ENCODE measurements at places on chromosomes 1 and 21.

- no peak for DNase-seq
- no peaks in the 10 kb centered on the region for H3K4me1 ChIP-seq
- H3K4me3 ChIP-seq, result no peak overlapping the region
- H3K27me3 ChIP-seq, result peaks cover 7% of the 10 kb centered on the region
These were observed 290.5 kb downstream of the OMA1 start for GRCh38 chr1:58256041-58256440.

- no peaks in the 10 kb centered on the region for H3K36me3 ChIP-seq
- peaks cover 2% of the 10 kb centered on the region for H3K27me3 ChIP-seq
- H3K27ac ChIP-seq, result no peak overlapping the region
- no peak for DNase-seq
- H3K4me3 ChIP-seq, result no peak overlapping the region
These were observed 6.6 kb upstream of the TMEM52 start for GRCh38 chr1:1925437-1926345.

DNA sequence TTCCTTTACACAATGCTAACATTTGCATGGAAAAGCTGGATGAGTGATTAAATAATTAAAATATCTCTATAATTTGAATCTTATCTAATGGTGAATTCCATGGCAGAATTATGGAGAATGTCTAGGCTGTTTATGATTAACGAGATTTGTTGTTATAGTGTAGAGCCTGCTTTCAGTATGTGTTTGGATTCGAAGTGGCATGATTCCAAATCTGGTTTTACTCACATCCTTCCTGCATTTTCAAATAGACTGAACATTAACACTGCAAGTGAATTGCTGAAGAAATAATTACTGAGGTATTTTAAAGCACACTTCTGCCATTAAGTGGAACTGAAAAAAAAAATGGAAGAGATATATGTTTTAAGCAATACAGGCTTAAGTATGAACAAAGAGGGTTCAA, 5.1 kb upstream of the NEK7 start:
- peaks cover 3% of the 10 kb centered on the region for H3K4me1 ChIP-seq
- no peaks in the 10 kb centered on the region for H3K36me3 ChIP-seq
- no peak for DNase-seq
- H3K4me3 ChIP-seq, result no peak overlapping the region
- no peaks in the 10 kb centered on the region for H3K27me3 ChIP-seq

DNA sequence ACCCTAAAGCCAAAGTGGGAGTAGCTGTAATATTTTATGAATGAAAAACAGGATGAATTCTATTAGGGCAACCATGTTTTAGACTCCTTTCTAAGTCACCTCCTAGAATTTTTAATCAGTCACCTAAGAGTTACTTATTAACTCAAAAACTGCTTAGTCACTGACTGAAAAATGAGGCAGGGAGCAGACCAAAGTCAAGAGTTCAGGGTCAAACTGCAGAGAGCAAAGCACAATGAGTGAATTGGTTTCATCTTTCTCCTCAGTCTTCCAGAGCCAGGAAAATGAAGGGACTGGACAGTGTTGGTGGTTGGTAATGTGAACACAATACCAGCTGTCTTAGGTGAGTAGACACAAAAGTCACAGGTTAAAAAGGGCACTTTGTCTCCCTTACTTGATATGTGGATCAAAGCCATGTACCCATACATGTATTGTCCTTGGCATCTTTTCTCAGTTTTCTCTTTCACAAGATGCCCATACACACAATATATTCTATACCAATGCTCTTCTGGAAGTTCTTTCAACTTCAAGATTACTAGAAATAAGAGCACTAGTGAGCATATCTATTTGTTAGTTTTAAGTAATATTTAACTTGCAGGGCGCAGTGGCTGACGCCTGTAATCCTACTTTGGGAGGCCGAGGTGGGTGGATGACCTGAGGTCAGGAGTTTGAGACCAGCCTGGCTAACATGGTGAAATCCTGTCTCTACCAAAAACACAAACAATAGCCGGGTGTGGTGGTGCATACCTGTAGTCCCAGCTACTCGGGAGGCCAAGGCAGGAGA, 42.2 kb downstream of the ATP1B1 start:
- no peak for DNase-seq
- H3K36me3 ChIP-seq, result no peaks in the 10 kb centered on the region
- H3K27ac ChIP-seq, result no peak overlapping the region
- H3K4me3 ChIP-seq, result no peak overlapping the region
- H3K27me3 ChIP-seq, result no peaks in the 10 kb centered on the region

GRCh38 chr1:108016451-108016920, 51.5 kb upstream of the VAV3 start:
- no peak overlapping the region for H3K4me3 ChIP-seq
- no peaks in the 10 kb centered on the region for H3K27me3 ChIP-seq
- H3K4me1 ChIP-seq, result no peaks in the 10 kb centered on the region
- no peaks in the 10 kb centered on the region for H3K36me3 ChIP-seq
- H3K27ac ChIP-seq, result no peak overlapping the region
- DNase-seq, result no peak

DNA sequence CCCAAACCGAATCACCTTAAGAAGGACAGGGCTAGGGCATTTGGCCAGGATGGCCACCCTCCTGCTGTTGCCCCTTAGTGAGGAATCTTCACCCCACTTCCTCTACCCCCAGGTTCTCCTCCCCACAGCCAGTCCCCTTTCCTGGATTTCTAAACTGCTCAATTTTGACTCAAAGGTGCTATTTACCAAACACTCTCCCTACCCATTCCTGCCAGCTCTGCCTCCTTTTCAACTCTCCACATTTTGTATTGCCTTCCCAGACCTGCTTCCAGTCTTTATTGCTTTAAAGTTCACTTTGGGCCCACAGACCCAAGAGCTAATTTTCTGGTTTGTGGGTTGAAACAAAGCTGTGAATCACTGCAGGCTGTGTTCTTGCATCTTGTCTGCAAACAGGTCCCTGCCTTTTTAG, 3.6 kb downstream of the BTG2 start:
- no peaks in the 10 kb centered on the region for H3K27me3 ChIP-seq
- peaks cover 40% of the 10 kb centered on the region for H3K4me1 ChIP-seq
- H3K36me3 ChIP-seq, result peaks cover 40% of the 10 kb centered on the region
- DNase-seq, result no peak

DNA sequence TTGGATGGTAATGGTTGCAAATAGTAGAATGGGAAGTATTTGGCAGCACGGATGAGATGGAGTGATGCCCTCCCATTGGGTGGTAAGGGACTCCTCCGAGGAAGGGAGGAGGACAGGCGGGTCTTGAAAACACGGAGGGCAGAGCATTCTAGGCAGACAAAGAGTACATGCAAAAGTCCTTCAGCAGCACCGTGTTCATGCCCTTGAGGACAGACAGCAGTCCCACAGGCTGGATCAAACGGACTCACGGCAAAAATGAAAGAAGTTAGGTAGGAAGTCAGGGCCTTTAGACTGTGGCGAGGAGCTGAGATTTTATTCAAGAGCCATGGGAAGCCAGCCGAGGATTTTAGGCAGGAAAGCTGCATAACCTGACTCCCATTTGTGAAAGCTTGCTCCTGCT, 253.9 kb downstream of the RHOU start:
- no peak for DNase-seq
- no peak overlapping the region for H3K27ac ChIP-seq
- peaks cover 50% of the 10 kb centered on the region for H3K4me1 ChIP-seq
- no peaks in the 10 kb centered on the region for H3K27me3 ChIP-seq

DNA sequence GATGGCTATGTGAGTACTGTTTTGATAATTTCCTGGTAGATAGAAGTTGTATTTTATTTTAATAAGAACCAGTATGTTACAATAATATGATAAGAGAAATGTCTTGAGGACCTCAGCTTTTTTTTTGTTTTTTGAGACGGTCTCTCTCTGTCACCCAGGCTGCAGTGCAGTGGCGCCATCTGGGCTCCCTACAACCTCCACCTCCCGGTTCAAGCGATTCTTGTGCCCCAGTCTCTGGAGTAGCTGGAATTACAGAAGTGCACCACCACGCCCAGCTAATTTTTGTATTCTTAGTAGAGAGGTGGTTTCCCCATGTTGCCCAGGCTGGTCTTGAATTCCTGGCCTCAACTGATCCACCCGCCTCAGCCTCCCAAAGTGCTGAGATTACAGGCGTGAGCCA, 968.1 kb upstream of the ADGRL4 start:
- no peaks in the 10 kb centered on the region for H3K36me3 ChIP-seq
- DNase-seq, result no peak
- H3K4me3 ChIP-seq, result no peak overlapping the region
- no peak overlapping the region for H3K27ac ChIP-seq
- H3K4me1 ChIP-seq, result no peaks in the 10 kb centered on the region

DNA sequence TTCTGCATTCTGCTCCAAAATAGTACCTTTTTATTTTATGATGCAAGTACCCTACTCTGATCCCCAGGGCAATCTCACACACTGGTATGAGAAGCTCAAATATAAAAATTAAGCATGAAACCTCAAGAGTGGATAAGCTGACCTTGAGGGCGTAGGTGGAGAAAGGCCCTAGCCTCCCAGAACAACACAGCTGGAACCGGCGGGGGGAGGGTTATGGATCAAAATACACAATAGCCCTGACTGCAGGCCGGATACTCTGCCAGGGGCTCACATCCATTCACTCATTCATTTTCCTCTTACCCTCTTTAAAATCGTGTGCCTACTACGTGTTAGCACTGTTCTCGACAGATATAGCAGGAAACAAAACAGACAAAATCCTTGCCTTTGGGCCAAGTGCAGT, 32.8 kb upstream of the ECE1 start:
- no peaks in the 10 kb centered on the region for H3K27me3 ChIP-seq
- H3K36me3 ChIP-seq, result no peaks in the 10 kb centered on the region
- peak overlapping the region; percentile 59 for H3K27ac ChIP-seq
- peaks cover 89% of the 10 kb centered on the region for H3K4me1 ChIP-seq
- no peak overlapping the region for H3K4me3 ChIP-seq
- no peak for DNase-seq

DNA sequence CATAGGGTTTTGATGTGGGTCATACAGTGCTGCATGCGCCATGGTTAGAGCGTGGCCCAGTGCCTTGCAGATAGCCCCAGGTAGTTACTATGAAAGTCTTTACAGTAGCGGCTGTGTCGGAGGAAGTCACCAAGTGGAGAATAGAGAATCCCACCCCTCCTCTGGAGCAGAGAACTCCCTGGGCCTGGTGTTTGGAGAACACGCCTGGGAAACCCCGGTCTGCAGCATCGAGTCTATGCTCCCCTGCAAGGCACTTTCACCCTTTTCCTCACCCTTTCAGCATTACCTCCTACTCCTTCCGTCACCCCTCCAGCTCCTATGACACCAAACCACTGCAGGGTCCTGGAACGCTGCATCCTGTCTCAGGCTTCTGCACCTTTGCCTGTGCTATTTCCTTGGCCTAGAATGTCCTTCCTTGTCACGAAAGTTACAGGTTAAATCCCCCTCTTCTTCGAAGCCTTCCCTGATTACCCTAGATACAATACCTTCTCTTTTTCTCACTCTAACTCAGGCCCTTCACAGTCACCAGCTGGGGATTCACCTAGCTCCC, 2.7 kb upstream of the SLC1A7 start:
- peaks cover 21% of the 10 kb centered on the region for H3K4me1 ChIP-seq
- H3K36me3 ChIP-seq, result no peaks in the 10 kb centered on the region
- no peaks in the 10 kb centered on the region for H3K27me3 ChIP-seq

- H3K27ac ChIP-seq, result peak overlapping the region; percentile 98
- peak; percentile 19 for DNase-seq
- H3K36me3 ChIP-seq, result peaks cover 2% of the 10 kb centered on the region
- peak overlapping the region; percentile 98 for H3K4me3 ChIP-seq
- peaks cover 14% of the 10 kb centered on the region for H3K4me1 ChIP-seq
- H3K27me3 ChIP-seq, result no peaks in the 10 kb centered on the region
These were observed 1.4 kb downstream of the RNF11 start for GRCh38 chr1:51237351-51238033.

GRCh38 chr1:239924741-239925350, 166.8 kb upstream of the FMN2 start:
- no peak overlapping the region for H3K27ac ChIP-seq
- no peak for DNase-seq
- H3K27me3 ChIP-seq, result no peaks in the 10 kb centered on the region
- H3K4me1 ChIP-seq, result no peaks in the 10 kb centered on the region

DNA sequence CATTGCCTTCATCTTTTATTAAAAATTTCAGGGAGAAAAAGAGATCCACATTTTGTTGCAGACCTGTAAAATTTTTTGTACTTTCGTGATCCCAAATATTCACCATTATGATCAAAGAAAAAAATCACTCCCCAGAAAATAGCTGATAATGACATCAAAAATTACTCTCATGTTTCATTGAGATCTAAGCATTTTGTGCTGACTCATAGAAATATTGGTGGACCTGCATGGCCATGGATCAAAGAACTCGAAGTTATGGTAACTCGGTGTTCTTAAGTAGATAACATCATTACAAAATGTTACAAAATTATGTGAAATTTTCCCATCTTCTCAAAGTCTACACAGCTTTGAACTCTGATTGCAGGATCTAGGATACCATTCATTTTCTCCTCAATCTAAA, 135.8 kb downstream of the PTGER3 start:
- H3K36me3 ChIP-seq, result no peaks in the 10 kb centered on the region
- H3K4me3 ChIP-seq, result no peak overlapping the region
- no peaks in the 10 kb centered on the region for H3K27me3 ChIP-seq
- H3K27ac ChIP-seq, result no peak overlapping the region
- DNase-seq, result no peak
- no peaks in the 10 kb centered on the region for H3K4me1 ChIP-seq

DNA sequence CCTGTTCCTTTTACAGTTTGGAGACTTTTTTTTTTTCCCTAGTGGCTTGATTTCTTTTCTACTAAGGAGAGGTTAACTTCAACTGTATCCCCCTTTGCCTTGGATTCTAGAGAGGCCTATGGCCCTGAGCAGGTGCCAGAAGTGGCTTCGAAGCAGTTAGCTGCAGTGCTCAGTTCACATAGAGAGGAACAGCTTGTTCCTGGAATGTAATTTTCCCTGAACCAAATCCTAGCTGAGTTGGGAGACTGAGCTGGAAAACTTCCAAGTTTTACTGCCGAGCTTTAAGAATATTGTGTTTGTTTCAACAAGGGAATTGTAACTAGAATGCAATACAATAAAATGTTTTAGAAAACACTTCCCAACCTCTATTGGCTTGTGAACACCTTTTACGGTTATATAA, 17.5 kb downstream of the RD3 start:
- H3K27me3 ChIP-seq, result peaks cover 17% of the 10 kb centered on the region
- no peaks in the 10 kb centered on the region for H3K36me3 ChIP-seq
- DNase-seq, result peak; percentile 88
- H3K4me1 ChIP-seq, result peaks cover 8% of the 10 kb centered on the region

DNA sequence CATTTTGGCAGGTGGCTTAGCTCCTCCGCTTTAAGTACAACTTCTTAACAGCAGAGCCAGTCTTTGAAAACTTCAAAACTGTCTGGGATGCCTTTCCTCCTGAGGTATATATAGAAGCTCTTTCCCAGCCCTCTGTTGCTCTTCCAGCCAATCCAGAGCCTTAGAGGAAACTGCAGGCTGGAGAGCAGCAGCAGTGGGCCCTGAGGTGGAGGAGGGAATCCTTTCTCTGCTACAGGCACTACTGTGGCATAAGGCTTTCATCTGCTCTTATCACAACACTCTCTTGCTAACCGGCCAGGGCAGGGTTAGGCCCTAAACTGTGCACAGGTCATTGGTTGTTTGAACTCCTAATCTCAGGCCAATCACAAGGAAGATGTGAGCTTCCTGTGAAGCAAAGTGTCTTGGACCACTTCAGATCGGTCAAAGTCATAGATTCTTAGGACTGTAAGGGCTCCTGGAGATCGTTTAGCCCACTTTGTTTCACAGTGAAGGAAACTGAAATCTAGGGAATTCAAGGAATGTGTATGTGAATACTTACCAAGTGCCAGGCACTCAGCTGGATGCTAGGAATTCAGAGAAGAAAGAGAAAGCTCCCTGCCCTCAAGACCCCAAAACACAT, at the start of gene RGS5:
Gene RGS5, minus strand, starts transcription at position 84 of the 619 bp plus-strand sequence. Its CDS starts 81 bp downstream, at position 3.
- no peak within 1 kb of the TSS for H3K27ac ChIP-seq
- no peak for DNase-seq
- no peaks in the 10 kb centered on the region for H3K4me1 ChIP-seq
- H3K4me3 ChIP-seq, result peak within 1 kb of the TSS; percentile 14
- no peaks in the 10 kb centered on the region for H3K36me3 ChIP-seq
